ENCODE measurements at places on chromosomes 13 and 19.
A peak's percentile ranks its signal among the peaks of the same experiment; 100 is the strongest.

- DNase-seq = no peak
These were observed 121.2 kb upstream of the MLNR start for GRCh38 chr13:49098771-49099512.

GRCh38 chr19:9362905-9363304, at the start of gene ZNF177:
Gene ZNF177 (plus strand): TSS chr19:9363013. CDS start chr19:9378312, 15,299 bp downstream.
- no peak for DNase-seq

DNA sequence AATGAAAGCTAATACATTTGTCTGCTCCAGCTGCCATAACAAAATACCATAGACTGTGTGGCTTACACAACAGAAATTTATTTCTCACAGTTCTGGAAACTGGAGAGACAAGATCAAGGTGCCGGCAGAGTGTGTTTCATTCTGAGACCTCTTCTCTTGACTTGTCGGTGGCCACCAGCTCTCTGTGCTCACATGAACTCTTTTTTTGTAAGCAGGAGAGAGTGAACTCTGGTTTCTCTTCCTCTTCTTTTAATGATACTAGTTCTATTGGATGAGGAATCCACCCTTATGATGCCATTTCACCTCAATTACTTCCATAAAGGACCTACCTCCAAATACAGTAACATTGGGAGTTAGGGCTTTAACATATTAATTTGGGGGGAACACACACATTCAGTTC, 11.7 kb downstream of the KCTD12 start:
- DNase-seq = no peak

- no peak for DNase-seq
These were observed 11.0 kb downstream of the XAB2 start for GRCh38 chr19:7618348-7618747.

DNA sequence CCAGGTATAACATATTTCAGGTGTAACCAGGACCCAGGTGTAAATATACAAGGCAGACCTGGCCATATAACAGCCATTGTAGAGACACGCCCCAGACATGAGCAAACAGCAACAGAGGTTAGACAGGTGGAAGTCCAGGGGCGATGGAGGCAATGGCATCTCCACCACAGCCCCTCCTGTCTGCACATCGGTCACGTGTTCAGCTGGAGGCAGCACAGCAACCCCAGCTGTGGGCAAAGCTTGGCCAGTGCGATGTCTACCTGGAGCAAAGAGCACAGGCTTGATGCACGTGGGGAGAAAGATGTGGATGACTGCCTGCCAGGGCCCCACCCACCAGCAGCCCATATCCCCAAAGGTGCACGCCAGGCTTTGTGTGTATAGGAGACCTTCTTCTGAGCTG, 4.4 kb downstream of the CYP4F2 start:
- no peak for DNase-seq

- peak; percentile 74 for DNase-seq
These were observed 79.3 kb downstream of the KDM4B start for GRCh38 chr19:5048091-5048726.

GRCh38 chr13:42049454-42049813, 986 bp downstream of the DGKH start:
- DNase-seq = no peak

GRCh38 chr19:49997709-49998108, 27.5 kb downstream of the VRK3 start:
- no peak for DNase-seq

DNA sequence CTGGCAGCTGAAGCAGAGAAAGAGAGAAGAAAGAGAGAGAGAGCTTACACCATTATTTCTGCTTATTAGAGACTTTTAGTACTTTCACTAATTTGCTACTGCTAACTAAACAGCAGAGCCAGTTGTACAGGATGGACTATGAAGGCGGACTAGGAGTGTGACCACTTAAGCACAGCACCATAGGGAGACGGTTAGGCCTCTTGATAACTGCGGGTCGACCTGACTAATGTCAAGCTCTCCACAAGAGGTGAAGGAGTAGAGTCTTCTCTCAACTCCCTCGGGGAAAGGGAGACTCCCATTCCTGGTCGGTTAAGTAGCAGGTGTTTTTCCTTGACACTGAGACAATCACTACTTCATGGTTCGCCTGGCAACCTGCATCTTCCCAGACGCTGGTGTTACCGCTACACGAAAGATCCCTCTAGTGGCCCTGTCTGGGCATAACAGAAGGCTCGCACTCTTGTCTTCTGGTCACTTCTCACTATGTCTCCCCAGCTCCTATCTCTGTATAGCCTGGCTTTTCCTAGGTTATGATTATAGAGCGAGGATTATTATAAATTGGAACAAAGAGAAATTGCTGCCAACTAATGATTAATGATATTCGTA, 5.3 kb upstream of the PSG7 start:
- no peak for DNase-seq

- no peak for DNase-seq
These were observed 33.5 kb downstream of the DNM2 start for GRCh38 chr19:10751109-10751953.

GRCh38 chr13:32881777-32882145, 134.5 kb upstream of the KL start:
- no peak for DNase-seq

DNA sequence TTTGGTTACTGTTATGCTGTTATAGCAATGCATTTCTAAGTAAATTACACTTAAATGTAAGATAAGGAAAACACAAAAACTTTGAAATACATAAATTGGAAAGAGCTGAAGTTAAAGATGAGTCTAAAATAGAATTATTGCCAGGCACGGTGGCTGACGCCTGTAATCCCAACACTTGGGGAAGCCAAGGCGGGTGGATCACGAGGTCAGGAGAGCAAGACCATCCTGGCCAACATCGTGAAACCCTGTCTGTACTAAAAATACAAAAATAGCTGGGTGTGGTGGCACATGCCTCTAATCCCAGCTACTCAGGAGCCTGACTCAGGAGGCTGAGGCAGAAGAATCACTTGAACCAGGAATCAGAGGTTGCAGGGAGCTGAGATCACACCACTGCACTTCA, 905.4 kb upstream of the GPC6 start:
- no peak for DNase-seq

DNA sequence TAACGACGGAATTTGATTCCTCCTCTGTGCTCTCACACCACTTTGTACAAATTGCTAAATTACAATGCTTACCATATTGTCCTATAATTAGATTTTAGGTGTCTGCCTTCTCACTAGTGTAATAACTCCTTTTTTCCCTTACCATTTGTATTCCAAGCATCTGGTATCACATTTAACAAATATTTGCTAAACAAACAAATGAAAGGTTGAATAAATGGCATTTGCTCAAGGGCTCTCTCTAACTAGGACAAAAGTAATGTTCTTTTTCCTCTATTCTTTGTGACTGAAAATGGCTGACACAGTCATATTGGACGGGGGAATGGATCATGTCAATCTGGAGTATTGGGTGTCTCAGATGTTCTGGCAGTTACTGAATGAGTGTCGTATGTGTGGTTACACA, 99.7 kb downstream of the ENOX1 start:
- DNase-seq = no peak

DNA sequence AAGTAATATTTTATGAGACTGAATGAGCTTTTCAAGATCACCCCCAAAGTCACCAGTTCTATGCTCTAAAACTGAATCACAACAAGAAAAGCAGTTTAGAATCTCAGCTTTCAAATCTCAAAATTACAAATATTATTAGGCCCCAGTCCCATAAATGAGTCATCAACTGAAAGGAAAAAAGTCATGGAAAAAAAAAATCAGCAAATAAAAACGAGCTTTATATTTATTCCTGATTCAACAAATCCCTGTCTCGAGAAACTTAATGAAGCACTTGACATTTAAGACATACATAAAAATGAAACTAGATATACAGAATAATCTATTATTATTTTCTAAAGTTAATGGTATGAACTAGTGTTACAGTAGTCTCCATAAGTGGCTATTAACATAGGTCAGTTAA, 203.0 kb downstream of the DIAPH3 start:
- DNase-seq = no peak

- no peak for DNase-seq
These were observed 15.8 kb upstream of the OR7A17 start for GRCh38 chr19:14901675-14902260.

- no peak for DNase-seq
These were observed 10.6 kb downstream of the ZNF726 start for GRCh38 chr19:23925285-23925684.

GRCh38 chr19:1407528-1408299, at the start of gene DAZAP1:
Gene DAZAP1 (plus strand): TSS chr19:1407586. CDS start chr19:1407774, 188 bp downstream.
- DNase-seq = no peak

- no peak for DNase-seq
These were observed 292.1 kb downstream of the DNAJC15 start for GRCh38 chr13:43315522-43315921.

DNA sequence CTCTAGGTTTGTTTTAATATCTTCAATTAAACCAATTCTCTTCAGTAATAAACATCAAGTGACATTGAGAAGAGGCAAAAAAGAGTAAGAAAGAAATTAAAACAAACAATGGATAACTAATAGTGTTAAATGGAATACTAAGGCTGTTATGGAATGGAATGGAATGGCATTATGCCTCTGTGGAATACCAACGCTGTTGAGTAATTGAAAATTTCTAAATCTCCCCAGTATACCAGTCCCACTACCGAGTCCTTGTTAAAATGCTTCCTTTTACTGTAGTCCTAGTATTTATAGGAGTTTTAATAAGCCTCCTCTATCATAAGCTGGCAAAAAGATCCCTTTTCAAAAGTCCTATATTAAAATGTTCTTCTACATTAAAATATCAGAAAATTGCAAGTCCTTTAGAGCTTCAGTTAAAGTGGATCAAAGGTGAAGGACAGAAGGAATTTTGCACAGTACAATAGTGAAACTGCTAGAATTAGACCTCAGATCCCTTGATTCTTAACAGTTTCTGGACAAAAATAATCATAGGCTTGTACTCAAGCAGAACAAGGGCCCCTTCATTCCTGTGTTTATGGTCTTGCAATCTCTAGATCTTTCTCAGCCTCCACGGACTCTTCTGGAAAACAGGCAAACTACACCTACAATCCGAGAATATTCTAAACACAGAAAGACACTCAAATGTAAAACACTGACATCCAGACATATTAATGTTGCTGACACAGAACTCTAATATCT, 128.2 kb downstream of the PCDH9 start:
- DNase-seq = no peak

DNA sequence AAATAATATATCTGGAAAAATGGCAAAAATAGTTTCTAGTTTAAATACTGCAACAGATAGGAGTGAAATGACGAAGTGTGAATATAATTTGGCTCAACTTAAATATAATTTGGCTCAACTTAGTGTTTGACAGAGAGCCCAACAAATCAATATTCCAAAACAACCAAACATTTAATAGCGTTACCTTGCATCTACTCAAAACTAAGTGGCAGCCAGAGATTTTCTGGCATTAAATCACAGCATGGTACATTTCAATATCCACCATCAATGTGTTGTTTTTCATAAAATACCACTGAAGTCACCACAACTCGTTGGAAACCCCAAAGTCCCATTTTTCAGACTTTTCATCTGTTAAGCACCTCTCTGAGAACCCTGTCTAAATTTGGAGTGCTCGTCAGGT, 69.6 kb downstream of the DCLK1 start:
- no peak for DNase-seq

- no peak for DNase-seq
These were observed 111.8 kb downstream of the SOX1 start for GRCh38 chr13:112178769-112179168.

- no peak for DNase-seq
These were observed 279.3 kb downstream of the RBM26 start for GRCh38 chr13:79126706-79127105.

GRCh38 chr13:65414187-65414586, 1815.9 kb downstream of the PCDH9 start:
- no peak for DNase-seq

DNA sequence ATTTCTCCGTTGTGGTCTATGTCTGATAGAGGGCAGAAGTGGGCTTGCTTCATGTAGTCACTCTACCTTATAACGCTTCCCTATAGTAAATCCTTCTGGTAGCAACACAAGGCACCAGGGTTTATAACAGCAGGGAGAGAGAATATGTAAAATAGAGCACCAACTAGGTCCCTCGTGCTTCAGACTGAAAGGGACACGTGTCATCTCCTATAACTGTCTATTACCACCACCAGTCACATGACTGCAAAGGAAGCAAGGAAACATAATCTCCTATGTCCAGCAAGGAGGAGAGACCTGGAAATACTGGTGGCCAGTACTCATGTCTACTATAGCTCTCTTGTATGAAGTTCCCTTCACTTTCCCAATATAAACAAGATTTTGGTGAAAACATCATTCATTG, 79.2 kb downstream of the SLAIN1 start:
- DNase-seq = no peak

DNA sequence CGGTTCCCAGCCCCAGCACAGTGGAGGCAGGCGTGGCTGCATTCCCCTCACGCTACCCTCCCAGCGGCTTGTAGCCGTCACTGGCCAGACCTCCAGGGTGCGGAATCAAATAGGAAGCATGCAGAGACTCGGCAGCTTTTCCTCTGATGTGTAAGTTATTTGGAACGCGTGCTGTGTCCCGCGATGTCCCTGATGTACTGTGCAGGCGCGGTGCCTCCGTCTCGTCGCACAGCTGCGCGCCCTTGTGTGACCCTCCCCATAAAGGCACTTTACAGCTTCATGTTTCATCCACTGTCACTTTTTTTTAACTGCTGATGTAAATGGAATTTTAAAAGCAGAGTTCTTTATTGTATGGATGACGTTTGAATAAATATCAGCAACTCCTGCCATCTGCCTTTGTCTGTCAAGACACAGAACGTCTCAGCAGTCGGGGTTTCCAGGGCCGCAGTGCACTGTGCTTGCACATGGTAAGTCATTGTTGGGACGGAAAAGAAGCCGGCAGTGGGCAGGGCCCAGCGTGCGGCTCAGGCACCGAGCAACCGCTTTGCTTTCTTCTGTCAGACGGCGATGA, 7.3 kb upstream of the F7 start:
- no peak for DNase-seq

DNA sequence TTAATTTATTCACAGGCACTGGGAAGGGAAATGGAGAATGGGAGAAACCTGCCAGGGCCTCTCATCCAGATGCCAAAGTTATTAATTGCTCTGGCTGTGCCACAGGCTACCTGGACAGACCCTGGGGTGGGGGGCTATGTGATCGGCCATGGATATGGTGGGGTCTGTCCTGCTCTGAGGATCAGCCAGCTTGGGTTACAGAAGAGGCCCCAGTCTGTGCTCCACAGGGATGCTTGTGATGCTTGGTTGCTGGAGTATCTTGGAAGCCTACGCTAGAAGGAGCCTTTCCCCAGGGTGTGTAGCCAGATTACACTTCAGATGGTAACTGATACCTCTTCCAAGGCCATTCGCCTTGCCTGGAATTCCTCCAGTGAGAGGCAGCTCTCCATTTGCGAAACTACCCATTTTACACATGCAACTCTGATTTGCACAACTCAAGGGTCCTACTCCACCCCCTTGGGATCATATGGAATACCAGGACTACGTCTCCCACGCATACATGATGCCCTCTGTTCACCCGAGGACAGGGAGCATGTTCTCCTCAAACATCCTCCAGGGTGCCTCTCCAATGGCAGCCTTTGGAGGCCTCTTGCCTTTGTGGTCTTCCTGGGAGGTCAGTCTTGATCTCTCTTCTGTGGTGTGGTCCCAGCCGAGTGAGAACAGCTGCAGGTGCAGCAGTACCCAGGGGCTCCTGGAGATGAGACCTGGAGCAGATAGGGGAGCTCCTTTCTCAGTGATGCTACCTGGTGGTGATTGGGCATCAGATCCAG, 186.6 kb upstream of the TSHZ3 start:
- DNase-seq = no peak

GRCh38 chr13:62687732-62688131, 1272.1 kb upstream of the PCDH20 start:
- DNase-seq = no peak
